ENCODE measurements at places on chromosomes 3 and 15.
A peak's percentile ranks its signal among the peaks of the same experiment; 100 is the strongest.

- DNase-seq, result peak; percentile 72
These were observed 2.8 kb downstream of the C15orf39 start for GRCh38 chr15:75204340-75205063.

DNA sequence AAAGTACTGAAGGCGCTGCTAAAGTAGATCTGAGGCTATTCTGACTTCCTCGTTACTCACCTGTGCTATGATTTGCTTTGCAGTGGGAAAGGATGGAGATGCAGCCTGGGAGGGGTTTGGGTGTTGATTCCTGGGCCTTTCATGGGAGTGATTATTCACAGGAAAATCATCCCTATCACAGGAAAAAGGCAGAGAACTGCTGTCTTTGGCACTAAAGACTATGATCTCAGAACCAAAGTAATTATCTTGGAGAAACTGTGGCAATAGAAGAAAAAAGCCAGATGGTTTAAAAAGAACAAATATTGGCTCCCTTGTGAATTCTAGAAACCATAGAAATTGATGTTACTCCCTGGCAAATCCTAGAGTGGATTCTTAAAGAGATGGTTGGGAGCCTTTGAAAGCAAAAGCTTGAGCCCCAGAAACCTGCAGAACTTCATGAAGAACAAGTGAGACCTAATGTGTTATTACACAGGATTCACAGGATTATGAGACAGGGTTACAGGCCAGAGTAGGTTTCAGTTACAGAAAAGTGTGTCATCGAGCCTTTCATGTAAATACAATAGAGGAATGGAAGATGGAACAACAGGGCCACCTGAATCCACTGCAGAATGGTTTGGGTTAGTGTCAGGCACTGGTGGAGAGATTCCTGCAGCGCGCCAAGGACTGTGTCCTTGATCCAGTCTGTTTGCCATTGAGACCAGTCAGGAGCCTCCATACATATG lies 85.7 kb downstream of the OXNAD1 start:
- no peak for DNase-seq

GRCh38 chr15:58690703-58691102 lies 58.8 kb downstream of the ADAM10 start:
- DNase-seq, result no peak

- DNase-seq, result no peak
These were observed 21.6 kb upstream of the PRR23E start for GRCh38 chr3:127171320-127171719.

GRCh38 chr15:92571824-92572223 lies 83.8 kb downstream of the FAM174B start:
- DNase-seq, result no peak

DNA sequence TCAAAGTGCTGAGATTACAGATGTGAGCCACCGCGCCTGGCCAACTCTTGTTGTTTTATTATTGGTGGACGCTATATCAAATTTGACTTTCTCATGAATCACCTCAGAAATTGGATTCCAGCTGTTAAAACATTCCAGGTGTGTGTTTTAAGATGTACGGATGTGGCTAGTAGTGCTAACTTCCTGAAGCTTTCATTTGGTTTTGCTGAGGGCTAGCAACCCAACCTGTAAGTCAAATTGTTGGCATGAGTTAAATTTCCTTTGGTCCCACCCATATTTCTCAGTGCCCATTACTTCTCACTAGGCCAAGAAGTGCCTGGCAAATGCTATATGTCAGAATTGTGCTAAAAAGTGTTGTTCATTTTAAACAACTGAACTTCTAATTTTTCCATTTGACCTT lies 13.1 kb upstream of the KAT2B start:
- no peak for DNase-seq

- no peak for DNase-seq
These were observed 530.8 kb downstream of the SHQ1 start for GRCh38 chr3:72317491-72317890.

DNA sequence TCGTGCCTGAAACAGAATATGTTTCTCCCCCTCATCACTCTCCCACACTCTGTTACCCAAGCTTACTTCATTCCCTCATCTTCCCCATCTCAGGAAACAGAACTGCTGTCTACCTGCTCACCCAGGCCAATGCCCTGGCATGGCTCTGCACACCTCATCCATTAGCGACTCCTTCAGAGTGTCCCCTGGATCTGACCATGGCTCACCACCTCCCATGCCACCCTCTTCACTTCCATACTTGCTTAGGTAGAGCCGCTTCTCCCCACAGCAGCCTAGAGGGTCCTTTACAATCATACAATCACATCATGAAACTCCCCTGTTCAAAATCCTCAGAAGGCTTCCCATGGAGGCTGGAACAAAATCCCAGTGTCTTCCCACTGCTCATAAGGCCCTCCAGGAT lies 33.9 kb upstream of the RAD18 start:
- no peak for DNase-seq

DNA sequence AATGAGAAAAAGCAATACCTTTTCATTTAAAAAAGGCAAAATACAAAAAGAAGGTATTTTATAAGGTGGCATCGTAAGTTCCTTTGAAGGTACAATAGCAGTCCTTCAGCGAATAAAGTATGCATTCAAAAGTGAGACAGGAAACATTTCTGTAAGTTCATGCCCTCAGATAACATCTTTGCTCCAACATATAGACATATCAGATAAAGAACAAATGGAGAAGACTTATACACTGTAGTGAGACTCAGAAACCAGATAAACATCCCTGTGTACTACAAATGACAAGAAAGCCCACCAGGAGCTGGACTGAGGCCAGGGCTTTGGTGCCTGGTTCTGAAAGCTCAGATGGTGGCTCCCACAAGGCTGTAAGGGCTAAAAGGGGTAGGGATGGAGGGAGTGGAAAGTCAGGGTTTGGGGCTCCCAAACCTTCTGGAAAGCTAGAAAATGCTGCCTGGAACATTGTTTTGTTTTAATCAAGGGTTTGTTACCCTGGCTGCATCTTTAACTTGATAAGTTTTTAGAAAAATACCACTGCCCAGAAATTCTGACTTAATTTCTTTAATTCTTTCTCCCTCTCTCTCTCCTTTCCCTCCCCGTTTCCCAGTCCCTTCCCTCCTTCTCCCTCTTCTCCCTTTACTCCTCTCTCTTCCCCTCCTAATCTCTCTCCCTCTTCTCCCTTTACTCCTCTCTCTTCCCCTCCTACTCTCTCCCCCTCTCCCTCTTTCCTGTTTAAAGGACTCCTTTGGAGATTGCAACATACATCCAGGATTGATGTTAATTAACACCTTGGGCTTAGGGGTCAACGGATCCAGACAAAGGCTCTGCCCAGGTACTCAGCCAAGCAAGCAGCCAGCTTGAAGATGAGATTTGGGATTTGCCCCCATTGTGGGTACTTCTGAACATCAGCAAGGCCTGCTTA lies 126.1 kb downstream of the AQP9 start:
- DNase-seq, result no peak

- DNase-seq, result no peak
These were observed 1.3 kb downstream of the P2RY1 start for GRCh38 chr3:152836269-152836668.

DNA sequence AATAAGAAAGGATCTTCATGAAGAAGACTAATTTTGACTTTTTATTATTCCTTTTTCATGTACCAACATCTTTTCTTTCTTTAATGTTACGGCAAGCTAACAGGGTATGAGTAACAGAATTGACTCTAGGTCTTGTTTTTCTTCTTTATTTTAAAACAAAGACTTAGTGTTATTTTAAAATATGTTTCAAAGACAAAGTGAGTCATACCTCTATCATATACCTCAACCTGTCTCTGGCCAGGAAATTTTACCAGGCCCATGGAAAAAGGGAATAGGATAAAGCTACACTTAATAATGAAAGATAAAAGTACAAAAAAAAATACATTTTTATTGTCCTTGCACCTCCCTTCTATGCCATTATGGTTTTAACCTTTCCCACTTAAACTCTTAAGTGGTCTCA lies 57.4 kb downstream of the ZNF148 start:
- no peak for DNase-seq

DNA sequence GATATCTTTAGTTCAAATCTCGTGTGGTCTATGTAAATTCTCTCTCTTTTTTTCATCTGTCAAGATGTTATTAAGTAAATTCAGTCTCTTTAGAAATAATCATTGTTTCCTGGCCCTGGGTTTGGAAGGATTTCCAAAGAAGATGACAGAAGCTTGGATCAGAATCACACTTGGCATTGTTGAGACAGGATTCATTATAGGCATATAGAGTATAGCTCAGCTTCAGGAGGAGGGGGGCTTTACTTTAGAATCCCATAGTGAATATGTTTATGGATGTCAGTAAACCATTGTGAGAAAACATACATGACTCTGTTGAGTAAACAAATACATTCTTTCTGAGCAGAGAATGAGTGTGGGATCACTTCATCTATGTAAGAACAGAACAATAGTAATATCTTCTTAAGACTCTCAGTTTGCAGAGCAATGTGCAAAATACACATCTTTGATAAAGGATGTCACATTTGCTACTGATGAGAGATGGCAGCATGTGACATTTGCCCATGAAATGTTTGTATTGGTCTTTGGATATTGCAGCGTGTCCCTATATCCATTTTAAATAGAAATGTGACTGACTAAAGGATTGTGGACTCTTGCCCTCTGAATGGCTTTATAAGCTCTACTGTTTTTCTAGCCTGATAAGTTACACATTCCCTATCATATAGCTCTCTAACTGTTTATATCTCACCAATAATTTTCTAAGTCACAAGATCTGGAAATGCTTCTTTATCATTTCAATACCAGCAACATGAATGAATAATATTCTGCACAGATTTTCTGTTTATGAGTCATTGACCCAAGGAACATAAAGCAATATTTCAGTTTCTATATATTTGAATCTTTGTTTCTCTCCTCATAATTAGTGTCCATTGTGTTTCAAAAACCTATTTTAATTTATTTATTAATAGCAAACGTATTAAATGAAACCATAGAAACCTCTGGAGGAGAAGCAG lies 95.6 kb upstream of the THRB start:
- DNase-seq, result no peak

GRCh38 chr15:75335313-75335704 lies 554 bp upstream of the COMMD4 start:
- no peak for DNase-seq

- DNase-seq, result no peak
These were observed 67.6 kb upstream of the GCNT3 start for GRCh38 chr15:59543721-59544547.

DNA sequence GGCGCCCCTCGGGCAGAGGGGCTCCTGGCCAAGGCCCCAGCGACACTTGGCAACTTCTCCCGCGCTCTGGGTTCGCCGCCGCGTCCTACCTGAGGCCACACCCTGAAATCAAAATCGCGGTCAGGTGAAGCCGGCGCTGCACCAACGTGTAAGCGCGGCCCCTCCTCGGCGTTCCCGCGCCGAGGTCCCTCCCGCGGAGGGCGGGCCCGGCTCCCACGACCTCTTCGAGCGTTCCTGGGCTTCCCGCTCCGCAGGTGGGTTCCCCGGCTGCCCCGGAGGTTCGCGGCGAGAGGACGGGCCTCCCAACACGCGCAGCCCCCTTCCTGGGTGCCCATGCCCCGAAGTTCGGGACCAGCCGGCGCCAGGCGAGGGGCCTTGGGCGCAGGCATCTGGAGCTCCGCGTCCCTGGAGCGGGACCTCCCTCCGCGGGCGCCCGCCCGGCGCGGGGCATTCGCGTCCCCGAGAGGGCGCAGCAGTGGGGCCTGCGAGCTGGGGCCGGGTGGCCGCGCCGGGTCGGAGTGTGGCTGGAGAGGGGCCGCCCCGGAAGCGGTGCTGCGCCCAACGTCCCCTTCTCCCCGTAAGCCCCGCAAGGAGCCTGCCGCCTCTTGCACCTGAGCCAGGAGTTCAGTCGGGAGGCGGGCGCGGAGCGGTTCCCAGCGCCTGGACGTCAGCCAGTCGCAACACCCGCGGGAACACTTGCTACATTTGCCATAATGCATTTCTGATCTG lies 13.7 kb downstream of the PAK6 start:
- DNase-seq, result no peak

- DNase-seq, result no peak
These were observed 375.5 kb downstream of the NTRK3 start for GRCh38 chr15:87881026-87881425.

GRCh38 chr15:40776537-40777141 lies 6.9 kb downstream of the C15orf62 start:
- DNase-seq, result no peak
